ENCODE measurements at places on chromosomes 16 and 17. TPM values are rescaled to one million over a fixed set of nuclear protein-coding genes. Genes with fewer than 3 reads are reported as not detected.
A peak's percentile ranks its signal among the peaks of the same experiment; 100 is the strongest.

KRT14 gene
- 696 TPM for total RNA-seq

MRPL28 gene
- 121 TPM for total RNA-seq

CD7 gene
- 0.71 TPM for total RNA-seq

DNA sequence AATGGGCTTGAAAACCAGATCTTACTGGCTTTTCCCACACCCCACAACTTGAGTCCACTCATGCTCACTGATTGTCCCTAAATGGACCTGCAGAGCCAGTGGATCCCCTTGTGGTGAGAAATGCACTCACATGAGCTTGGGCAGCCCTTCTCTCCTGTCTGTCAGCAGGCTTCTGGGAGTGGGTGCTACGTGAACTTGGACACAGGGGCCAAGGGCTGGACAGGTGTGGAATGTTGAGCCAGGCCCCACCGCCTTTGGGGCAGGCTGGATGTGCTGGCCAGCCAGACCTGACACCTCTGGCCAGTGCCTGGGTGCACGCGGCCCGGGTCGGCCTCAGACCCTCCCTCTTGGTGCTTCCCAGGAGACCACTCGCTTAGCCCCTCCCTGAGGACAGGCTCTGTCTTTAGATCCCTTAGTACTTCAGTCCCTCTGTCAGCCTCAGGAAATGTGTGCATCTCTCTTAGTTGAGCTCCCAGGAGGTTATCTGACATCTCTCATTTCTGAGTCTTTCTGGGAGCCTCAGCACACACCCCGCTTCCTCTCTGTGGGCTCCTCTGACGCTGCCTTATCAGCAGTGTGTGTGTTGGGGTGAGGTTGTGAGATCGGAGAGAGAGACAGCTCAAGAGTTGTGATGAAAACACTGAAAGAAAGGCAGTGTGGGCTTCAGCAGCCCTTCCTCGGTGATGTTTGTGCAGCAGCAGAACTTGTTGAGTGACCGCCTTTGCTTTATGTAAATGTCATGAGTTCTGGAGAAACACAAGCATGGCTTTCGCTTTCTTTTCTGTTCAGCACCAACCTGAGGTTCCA, 117.0 kb downstream of the RAB11FIP4 start:
- H3K27me3 ChIP-seq: no peaks in the 10 kb centered on the region
- H3K36me3 ChIP-seq: no peaks in the 10 kb centered on the region
- no peak overlapping the region for H3K27ac ChIP-seq
- H3K4me3 ChIP-seq: no peak overlapping the region
- no peaks in the 10 kb centered on the region for H3K4me1 ChIP-seq
- DNase-seq: no peak

- H3K36me3 ChIP-seq: no peaks in the 10 kb centered on the region
- H3K4me1 ChIP-seq: no peaks in the 10 kb centered on the region
- no peak for DNase-seq
- peaks cover 42% of the 10 kb centered on the region for H3K27me3 ChIP-seq
- H3K4me3 ChIP-seq: no peak overlapping the region
- H3K27ac ChIP-seq: no peak overlapping the region
These were observed 208.7 kb downstream of the PRKCB start for GRCh38 chr16:24044467-24044866.

- H3K36me3 ChIP-seq: no peaks in the 10 kb centered on the region
- H3K4me1 ChIP-seq: peaks cover 10% of the 10 kb centered on the region
- no peak overlapping the region for H3K27ac ChIP-seq
These were observed 114.5 kb downstream of the GAS7 start for GRCh38 chr17:10083864-10084263.

- no peaks in the 10 kb centered on the region for H3K36me3 ChIP-seq
- H3K4me3 ChIP-seq: no peak overlapping the region
- no peaks in the 10 kb centered on the region for H3K27me3 ChIP-seq
- H3K27ac ChIP-seq: no peak overlapping the region
- DNase-seq: no peak
- no peaks in the 10 kb centered on the region for H3K4me1 ChIP-seq
These were observed 149.8 kb upstream of the HS3ST2 start for GRCh38 chr16:22664132-22664531.

- H3K27ac ChIP-seq: no peak overlapping the region
- DNase-seq: no peak
- H3K36me3 ChIP-seq: no peaks in the 10 kb centered on the region
- no peak overlapping the region for H3K4me3 ChIP-seq
- H3K27me3 ChIP-seq: no peaks in the 10 kb centered on the region
These were observed 1.2 kb downstream of the HCRT start for GRCh38 chr17:42183741-42184711.

DNA sequence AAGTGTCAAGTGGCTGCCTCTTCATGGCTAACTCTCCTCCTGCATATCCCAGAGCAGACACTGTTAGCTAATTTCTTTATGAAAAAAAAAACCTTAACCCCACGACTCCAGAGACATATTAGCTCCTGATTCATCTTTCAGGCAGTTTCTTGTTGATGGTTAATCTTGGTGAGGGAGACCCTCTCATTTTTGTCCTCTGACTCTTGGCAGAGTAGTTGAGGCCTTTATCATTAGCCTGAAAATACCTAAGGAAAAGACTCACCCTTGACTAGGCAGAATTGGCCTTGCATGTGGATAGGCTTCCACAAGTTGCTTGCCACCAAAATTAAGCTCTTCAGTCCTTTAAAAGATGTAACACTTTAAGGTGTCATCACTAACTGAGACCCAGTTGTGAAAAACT, 4.0 kb downstream of the CRYBA1 start:
- H3K4me1 ChIP-seq: peaks cover 23% of the 10 kb centered on the region
- DNase-seq: no peak
- no peak overlapping the region for H3K4me3 ChIP-seq
- H3K36me3 ChIP-seq: peaks cover 30% of the 10 kb centered on the region
- no peak overlapping the region for H3K27ac ChIP-seq

DNA sequence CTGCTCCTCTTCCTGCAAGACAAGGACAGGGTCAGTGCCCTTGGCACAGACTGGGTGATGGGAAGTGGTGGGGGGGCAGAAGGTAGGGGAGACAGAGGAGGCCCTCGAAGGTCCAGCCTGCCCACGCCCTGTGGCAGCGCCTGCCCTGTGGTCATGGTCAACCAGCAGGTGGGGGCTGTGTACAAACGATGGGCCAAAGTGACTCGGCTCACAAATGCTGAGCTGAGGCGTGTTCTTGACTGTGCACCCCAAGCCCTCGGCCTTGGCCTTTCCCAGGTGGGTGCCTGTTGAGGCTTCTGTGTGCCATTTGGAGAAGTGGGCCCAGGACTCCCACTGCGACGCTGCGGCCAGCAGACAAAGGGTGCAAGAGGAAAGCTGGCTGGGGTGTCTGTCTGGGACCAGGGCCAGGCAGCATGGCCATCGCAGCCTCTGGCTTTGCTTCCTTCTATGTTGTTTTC, 22.6 kb downstream of the MXRA7 start:
- H3K4me1 ChIP-seq: peaks cover 8% of the 10 kb centered on the region
- peak overlapping the region; percentile 20 for H3K27ac ChIP-seq
- peaks cover 9% of the 10 kb centered on the region for H3K27me3 ChIP-seq
- H3K36me3 ChIP-seq: peaks cover 6% of the 10 kb centered on the region
- H3K4me3 ChIP-seq: peak overlapping the region; percentile 52

DNA sequence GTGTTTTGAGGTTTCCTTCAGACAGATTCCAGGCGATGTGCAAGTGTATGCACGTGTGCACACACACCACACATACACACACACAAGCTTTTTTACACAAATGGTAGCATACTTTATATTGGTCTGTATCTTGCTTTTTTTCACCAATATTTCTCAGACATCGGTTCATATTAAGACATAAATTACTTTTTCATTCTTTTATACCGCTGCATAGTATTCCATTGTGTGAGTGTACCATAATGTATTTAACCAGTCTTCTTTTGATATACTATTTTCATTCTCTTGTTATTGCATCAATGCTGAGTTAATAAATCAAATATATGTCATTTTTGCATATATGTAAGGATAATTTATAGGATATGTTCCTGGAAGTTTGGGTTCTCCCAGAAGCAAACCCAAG, 22.4 kb upstream of the ITGAX start:
- no peak overlapping the region for H3K27ac ChIP-seq
- H3K4me3 ChIP-seq: no peak overlapping the region
- peaks cover 7% of the 10 kb centered on the region for H3K4me1 ChIP-seq
- no peaks in the 10 kb centered on the region for H3K36me3 ChIP-seq

Measured in MCF 10A (cell line).